ENCODE measurements at places on chromosomes 1 and 21.

DNA sequence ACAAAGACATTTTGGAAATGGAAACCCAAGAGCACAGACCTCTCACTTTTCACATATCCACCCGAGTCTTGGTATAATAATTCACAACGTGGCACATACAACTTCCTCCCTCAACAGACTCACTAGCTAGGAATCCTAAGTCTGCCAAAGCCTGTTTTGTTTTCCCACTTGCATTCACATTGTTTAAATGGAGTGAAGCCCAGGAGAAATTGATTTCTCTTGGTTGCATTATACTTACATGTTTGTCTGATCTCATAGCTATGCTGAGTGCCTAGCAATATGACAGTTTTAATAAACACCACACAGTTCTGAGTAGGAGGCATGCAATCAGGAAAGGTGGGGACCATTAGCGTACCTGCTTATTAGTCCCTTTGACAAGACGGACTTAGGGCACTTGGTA, 348.6 kb upstream of the ADGRL4 start:
- no peak for DNase-seq

- no peak for DNase-seq
Observed at GRCh38 chr1:115282807-115283208, 55.2 kb downstream of the NGF start.

- DNase-seq = no peak
Observed at GRCh38 chr1:49052102-49052501, 275.4 kb upstream of the BEND5 start.

DNA sequence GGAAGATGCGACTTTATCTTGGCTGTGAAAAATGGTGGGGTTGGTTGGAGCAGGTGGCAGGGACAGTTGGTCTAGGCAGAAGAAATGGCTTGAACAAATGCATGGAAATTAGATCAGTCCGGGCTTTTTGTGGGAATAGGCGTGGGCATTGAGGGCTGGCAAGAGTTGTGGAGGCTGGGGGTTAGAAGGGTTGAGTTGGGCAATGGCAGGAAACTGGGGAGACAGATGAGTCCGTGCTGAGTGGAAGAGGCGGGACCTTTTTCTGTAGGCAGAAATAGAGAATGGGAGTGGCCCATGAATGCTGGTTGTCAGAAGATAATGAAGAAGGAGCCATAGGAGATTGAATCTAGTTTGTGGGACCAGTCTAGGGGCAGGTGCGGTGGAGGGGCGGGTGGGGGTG, 6.9 kb downstream of the PDPN start:
- no peak for DNase-seq

DNA sequence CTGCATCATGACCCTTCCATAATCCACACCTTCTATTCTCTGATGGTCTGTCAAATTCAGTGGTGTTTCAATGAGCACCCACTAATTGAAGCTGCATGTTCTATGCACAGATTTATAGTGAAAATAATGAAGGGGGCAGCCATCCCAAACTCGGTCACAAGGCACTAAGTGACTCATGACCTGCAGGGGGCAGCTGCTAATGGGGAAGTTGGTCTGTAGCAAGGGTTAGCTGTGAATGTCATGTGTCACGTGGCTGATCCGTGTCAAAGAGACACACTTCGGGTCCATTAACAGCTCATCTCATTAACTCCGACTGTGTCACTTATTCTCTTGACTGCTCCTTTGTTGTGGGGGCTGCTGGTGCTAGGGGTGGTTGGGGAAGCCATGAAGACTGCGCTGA, 306.6 kb downstream of the PCP4 start:
- no peak for DNase-seq

GRCh38 chr1:47036764-47037163, 13.3 kb downstream of the CYP4X1 start:
- no peak for DNase-seq
